ENCODE measurements at places on chromosomes 3 and 15.

- DNase-seq = no peak
Measured at GRCh38 chr15:73954188-73955145, 28.2 kb downstream of the LOXL1 start.

- DNase-seq = no peak
Measured at GRCh38 chr3:61236556-61236955, 14.7 kb downstream of the FHIT start.

DNA sequence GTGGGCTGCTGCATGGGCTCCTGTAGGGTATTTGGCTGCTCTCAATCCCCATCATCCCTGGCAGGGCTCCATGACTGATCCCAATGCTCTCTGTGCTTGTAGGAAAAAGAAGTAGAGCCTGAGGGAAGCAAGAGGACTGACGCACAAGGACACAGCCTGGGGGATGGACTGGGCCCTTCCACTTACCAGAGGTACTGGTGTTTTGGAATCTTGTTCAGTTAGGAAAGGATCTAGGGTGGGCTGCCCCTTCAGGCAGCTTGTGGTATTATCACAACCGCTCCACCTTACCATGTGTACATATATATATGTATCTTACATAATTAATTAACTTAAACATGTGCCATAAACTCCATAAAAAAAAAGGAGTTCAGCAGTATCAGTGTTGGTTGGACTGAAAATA, 1.3 kb downstream of the SLC28A2 start:
- peak; percentile 44 for DNase-seq

DNA sequence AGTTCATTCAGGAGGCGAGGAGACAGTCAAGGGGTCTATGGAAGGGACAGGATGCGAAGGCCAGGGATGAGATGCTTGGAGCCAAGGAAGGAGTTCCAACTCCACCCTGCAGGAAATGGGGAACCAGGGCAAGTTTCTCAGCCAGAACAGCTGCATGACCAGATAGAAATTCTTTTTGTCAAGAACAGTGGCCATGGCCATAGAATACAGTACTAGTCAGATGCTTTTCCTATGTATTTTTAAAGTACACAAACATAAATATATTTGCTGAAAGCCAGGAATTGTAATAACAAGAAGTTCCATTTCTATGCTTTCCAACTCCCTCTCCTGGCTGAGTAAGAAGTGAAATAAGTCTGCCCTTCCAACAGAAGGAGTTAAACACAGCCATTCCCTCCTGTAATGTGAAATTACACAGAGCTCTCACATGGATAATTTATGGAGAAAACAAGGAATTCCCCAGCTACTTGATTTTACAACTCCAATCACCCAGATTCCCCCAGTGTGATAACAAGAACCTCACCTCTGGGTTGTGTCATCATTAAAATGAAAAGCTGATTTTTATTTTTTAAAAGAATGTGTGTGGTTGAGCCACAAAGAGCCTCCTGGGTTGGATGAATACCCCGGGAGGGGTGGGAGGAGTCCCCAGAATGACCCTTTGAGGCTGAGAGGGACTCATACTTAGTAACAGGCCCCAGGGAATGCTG, 124.6 kb upstream of the ARHGEF3 start:
- DNase-seq = no peak

- no peak for DNase-seq
Measured at GRCh38 chr15:39296955-39297354, 283.9 kb upstream of the THBS1 start.

GRCh38 chr3:157294491-157294890, 134.5 kb upstream of the CCNL1 start:
- no peak for DNase-seq

- no peak for DNase-seq
Measured at GRCh38 chr15:33048255-33048654, 146.3 kb downstream of the FMN1 start.

GRCh38 chr3:14360123-14360881, 42.1 kb upstream of the SLC6A6 start:
- no peak for DNase-seq

- no peak for DNase-seq
Measured at GRCh38 chr3:16332904-16333426, 68.0 kb downstream of the OXNAD1 start.

DNA sequence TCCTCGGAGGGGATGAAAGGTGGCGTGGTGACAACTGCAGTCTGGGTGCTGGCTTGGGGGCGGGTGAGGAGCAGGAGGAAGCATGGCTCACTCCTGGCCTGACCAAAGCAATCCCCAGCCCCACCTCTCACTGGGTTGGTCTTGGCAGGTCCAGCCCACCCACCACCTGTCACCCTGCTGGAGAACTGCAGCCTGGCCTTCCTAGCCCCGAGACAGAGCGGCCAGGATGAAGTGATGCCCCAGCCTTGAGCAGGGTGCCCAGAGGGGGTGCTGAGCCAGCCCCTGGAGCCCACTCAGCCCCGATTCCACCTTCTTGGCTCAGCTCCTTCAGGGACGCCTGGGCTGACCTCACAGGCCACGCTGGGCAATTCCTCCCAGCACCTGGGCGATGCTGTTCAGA, 89.9 kb downstream of the IQSEC1 start:
- no peak for DNase-seq

DNA sequence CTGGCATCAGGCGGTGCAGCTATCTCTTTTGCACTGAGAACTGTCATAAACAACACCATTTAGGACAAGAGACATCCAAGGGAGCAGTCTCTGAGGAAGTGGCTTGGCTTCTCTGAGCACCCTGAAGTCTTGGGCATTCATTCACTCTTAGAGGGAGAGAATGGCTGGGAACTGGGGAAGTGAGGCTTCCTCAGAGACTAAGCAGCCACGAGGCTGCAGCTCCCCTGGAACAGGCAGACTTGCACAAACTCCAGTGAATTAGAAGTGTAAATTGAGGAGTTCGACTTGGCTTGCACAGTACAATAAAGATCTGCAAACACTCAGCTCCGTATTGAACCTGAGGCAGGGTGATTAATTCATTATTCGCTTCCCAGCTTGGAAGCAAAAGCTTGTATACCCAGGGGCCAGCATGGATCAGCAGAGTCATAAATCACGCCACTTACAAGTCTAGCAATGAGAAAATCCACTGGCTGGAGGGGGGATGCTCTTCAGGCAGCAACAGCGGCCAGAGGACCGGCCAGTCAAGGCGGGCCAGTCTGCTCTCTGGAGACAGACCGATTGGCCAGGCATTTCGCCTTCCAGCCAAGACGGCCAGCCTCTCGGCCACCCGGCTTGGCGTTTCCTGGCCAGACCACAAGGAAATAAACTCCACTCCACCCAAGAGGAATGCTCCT, 118.8 kb upstream of the ADPGK start:
- DNase-seq = no peak

- peak; percentile 35 for DNase-seq
Measured at GRCh38 chr15:74709011-74709410, 13.2 kb upstream of the EDC3 start.

- no peak for DNase-seq
Measured at GRCh38 chr3:89859757-89860156, 752.3 kb downstream of the EPHA3 start.

DNA sequence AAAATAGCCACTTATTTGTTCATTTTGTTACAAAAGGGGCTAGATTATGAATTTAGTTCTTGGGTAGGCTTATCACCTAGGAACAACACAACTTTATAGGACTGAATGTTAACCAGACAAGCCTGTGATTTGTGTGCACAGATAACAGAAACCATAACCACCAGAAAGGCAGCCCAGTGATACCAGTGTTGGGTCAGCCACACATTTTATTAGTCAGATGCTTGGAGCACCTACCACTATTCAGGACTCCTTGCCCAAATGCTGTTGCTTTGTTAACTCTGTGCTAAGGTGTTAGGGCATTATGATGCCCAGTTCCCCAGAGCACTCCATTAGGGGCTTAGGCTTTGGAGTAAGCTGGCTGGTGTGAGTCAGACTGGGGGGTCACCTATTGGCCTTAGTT, 22.5 kb downstream of the PLCL2 start:
- DNase-seq = no peak

GRCh38 chr3:196274585-196274984, 12.9 kb downstream of the PCYT1A start:
- peak; percentile 91 for DNase-seq

- DNase-seq = no peak
Measured at GRCh38 chr15:26087395-26087794, 224.3 kb upstream of the ATP10A start.

- no peak for DNase-seq
Measured at GRCh38 chr15:39115379-39116057, 465.4 kb upstream of the THBS1 start.

- peak; percentile 87 for DNase-seq
Measured at GRCh38 chr15:32651229-32651837, 9.8 kb downstream of the SCG5 start.

DNA sequence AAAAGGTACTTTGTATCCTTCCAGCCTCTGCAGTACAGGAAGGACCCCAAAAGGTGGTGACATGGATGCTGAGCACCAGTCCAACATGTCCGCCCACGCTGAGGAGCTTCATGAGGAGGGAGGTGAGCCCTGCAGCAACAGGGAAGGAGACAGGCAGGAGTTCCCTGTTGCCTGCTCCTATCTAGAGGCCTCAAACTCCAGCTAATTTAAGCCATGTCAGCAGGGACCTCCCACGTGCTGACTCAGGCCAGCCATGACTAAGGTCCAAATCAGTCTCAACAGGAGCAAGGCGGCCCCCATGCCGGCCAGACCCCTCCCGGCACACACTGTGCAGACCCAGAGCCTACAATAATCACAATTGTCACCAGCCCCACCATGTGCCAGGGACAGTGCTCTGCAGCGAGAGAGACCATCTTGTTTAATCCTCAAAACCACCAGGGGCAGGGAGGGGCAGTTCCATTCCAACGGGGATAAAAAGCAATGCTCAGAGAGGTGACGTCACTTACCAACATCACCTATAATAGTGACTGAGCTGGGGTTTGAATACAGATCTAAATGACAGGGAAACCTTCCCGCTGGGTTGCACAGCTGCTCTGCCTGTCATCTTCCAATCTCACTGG, 54.5 kb upstream of the GATA2 start:
- DNase-seq = no peak

DNA sequence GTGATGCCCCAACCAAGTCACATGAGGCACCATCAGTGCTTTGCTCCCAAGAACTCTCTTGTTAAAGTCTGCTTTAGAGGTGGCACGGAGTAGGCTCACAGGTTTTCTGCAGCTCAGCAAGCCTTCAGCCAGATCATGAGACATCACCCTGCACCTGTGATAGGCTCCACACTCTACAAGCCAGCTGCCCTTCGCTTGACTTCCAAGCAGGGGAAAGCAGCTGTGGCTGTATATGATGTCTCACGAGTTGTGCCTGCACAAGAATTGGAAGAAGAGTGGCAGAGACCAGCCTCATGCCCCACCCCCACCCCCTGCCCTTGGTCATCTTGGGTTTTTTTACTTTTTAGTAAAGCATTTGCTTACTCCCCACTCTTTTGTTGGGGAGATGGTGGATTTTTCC, 22.5 kb downstream of the MRPS11 start:
- no peak for DNase-seq

GRCh38 chr15:41568350-41569017, 9.5 kb downstream of the TYRO3 start:
- DNase-seq = no peak

DNA sequence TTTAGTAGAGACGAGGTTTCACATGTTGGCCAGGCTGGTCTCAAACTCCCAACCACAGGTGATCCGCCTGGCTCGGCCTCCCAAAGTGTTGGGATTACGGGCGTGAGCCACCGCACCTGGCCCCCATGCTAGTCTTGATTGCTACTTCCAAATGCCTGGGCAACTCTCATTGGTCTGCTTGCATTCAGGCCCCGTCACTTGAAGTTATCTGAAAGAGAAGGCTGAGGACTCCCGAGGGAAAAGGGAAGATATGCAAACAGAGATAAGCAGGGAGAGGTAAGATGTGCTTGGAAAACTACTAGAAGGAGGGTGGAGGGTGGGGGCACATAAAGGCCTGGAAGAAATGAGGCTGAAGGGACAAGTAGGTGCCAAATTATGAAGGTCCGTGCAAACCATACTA, 4.4 kb upstream of the LPP start:
- no peak for DNase-seq

- no peak for DNase-seq
Measured at GRCh38 chr3:28677581-28677980, 329.0 kb upstream of the AZI2 start.

DNA sequence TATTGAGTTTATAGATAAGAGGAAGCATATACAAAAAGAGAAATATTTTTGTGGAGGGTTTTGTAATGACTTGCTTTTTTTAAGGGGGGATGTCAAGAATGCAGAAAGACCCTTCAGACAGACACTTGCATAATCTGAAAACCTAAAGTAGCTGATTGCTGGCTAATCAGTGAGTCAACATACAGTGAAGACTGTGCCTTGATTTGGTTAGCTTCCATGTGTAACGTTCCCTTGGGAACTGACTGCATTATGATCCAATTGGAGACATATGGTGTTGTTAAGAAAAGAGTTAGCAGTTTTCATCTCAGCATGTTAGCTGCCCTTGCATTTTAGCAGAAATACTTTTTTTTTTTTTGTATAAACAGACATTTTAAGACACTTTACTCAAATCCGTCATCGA, 483.2 kb downstream of the RBMS3 start:
- no peak for DNase-seq

DNA sequence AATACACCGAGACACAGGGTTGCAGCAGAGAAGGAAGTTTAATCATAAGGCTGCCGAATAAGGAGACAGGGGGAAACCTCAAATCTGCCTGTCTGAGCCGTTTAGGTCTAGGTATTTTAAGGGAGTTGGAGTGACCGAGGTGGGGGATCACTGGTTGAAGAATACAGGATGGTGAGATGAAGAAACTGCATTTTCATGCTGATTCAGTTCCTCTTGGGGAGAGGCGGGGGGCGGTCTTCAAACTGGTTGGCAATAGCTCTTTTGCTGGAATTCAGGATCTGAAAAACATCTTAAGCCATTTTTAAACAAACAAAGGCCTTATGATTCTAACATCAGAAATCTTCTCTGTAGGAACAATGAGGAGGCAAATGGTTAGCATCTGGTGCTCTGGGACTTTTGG, 699.5 kb upstream of the CFAP20DC start:
- no peak for DNase-seq

GRCh38 chr3:190252080-190252479, 70.2 kb downstream of the CLDN1 start:
- DNase-seq = no peak

DNA sequence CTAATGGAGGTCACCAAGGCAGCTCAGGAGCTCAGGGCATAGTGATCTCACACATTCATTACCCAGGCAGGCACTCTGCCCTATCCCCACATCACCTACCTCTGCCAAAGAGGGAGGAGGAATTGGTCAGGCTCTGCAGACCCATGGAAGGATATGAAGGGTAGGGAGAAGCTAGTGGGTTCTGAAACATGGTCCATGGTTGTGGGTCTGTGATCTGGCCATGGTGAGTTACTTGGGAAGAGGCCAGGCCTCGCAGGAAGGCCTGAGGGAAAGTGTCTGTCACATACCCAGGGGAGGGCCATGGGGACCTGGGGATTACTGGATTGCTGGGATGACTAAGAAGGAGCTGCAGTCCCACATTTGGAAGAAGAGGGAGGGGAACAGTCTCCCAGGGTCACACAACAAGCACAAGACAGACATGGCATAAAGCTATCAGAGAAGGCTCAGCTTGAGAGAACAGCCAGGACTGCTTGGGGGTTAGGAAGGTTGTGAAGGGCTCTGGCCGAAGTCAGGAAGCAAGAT, 1.4 kb upstream of the PRSS50 start:
- no peak for DNase-seq

GRCh38 chr3:111951032-111951431, 27.8 kb upstream of the ABHD10 start:
- no peak for DNase-seq

GRCh38 chr3:42123012-42123581, 31.9 kb downstream of the TRAK1 start:
- no peak for DNase-seq

Measured in Karpas-422 (cell line).